ENCODE measurements at places on chromosomes 4 and X.

GRCh38 chr4:165360041-165360695 lies 18.6 kb upstream of the CPE start:
- DNase-seq = no peak

GRCh38 chr4:5217421-5217820 lies 166.1 kb downstream of the STK32B start:
- DNase-seq = no peak

DNA sequence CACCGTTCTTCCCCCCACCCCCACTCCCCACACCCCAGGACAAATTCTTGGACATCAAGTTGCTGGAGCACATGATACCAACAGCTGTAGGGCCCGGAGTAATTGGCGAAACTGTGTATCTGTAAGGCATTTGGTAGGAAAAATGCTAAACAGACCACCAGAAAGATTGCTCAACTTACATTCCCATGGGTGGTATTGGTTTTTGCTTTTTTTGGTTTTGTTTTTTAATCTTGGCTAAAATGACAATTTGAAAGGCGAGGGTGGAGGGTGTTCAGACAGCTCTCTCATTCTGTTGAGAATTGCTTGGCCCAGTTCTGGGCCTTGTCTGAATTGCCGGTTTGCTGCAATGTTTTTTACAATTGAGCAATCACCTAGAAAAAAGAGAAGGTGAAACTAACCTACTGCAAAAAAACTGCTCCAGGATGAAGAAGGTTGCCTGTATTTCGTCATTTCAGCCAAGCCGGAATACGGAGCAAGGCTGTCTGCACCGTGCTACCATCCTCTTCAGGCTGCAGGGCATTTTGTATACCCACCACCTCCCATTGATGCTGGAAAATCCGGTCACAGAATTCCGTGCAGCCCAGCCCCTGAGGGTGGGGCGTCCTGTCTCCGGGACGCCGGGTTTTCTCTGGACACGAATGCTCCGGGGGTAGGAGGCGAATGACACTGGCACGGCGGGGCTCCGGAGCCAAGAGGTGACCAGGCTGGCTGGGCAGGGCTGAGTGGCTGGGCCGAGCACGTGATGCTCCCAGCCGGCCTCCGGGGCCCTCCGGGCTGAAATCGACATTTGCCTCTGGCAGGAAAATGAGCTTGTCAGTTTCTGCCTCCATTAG lies at the start of gene CLCN4:
TSS of gene CLCN4 (plus strand) at position 777 of the 833 bp plus-strand sequence. CDS start 28,058 bp downstream, outside the sequence.
- peak; percentile 41 for DNase-seq

DNA sequence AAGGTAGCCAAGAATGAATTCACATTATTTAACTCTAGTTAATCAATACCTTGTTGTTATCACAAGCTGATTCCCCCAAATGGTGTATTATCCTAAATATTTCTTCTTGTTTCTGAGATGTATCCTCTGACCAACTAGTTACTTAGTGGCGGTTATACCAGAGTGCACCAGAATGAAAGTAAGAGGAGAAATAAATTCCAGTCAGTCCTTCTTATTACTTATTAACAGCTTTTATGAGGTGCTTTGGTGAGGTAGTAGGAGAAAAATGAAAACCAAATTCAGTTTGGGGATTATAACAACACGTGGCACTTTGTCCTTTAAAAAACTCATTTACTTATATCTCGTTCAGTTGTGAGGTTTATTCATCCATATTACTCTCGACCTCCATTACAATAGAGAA lies 101.9 kb downstream of the AMMECR1 start:
- DNase-seq = no peak

DNA sequence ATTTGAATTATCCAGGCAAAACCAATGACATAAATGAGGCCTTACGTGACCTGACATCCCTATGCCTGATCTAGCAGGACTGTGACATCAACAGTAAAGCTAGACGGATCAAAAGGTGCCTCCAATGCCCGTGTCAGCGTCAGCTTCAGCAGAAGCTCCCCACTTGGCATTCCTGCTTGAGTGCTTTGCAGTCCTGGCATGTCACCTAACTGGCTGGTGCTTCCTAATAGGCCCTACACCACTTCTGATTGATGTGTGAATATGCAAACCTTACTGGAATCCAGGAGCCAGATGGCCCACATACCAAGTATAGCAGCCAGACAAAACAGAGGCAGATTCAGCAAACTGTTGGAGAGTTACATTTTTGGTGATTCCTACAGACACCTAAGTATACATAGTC lies 224.2 kb downstream of the DMD start:
- DNase-seq = no peak

DNA sequence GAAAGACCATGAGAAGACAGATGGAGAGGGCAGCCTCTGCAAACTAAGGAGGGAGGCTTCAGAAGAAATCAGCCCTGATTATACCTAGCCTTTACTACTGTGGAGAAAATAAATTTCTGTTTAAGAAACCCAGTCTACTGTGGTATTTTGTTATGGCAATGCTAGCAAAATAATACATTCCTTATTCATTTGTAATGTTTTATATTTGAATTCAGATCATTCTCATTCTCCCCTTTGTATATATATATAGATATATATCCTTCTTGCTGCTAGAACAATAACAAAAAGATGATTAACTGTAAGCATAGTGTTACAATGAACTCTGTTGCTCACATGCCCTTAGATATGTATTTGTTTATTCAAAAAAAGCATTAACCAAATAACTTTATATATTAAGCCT lies 22.5 kb downstream of the DMD start:
- no peak for DNase-seq

DNA sequence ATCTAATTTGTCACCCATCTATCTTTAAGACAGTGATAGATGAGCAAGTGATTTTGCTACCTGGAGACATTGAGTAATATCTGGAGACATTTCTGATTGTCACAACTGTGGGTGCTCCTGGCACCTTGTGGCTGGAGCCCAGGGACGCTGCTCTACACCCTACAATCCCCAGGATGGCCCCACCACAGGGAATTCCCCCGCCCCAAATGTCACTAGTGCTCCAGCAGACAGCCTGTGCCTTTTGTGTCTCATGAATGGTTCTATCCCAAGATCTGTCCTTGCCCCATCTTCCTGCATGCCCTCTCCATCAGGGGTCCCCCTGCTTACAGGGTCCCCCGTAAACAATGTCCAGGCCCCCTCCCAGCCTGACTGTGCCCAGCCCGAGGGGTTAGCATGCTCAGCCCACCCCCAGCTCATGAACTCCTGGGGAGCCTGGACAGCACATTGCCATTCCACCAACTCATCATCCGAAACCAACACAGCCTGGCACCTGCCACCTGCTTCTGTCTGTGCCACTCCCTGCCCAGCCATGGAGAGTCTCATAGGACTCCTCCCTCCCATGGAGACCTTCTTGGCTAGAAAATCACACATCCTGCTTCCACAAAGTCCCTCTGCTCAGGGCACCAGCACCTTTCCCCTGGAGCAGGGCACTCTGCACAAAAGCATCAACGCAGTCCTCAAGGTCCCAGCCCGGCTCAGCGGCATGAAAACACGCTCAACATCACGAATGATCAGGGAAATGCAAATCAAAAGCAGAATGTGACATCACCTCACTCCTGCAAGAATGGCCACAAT lies 5.7 kb downstream of the P2RY8 start:
- DNase-seq = no peak

Data from NAMALWA (cell line).